ENCODE measurements at places on chromosomes 4 and X. TPM values are rescaled to one million over a fixed set of nuclear protein-coding genes. Genes with fewer than 3 reads are reported as not detected.

- H3K27me3 ChIP-seq, result no peaks in the 10 kb centered on the region
- no peaks in the 10 kb centered on the region for H3K4me1 ChIP-seq
- H3K4me3 ChIP-seq, result no peak overlapping the region
- no peak overlapping the region for H3K27ac ChIP-seq
- no peaks in the 10 kb centered on the region for H3K36me3 ChIP-seq
Observed at GRCh38 chrX:35682476-35682875, 115.7 kb upstream of the MAGEB16 start.

Gene ADH7
- not detected for total RNA-seq

- DNase-seq, result no peak
- H3K36me3 ChIP-seq, result no peaks in the 10 kb centered on the region
- H3K4me3 ChIP-seq, result no peak overlapping the region
- peaks cover 22% of the 10 kb centered on the region for H3K4me1 ChIP-seq
- no peak overlapping the region for H3K27ac ChIP-seq
- H3K27me3 ChIP-seq, result peaks cover 11% of the 10 kb centered on the region
Observed at GRCh38 chr4:74370912-74371311, 6.0 kb downstream of the EREG start.

DNA sequence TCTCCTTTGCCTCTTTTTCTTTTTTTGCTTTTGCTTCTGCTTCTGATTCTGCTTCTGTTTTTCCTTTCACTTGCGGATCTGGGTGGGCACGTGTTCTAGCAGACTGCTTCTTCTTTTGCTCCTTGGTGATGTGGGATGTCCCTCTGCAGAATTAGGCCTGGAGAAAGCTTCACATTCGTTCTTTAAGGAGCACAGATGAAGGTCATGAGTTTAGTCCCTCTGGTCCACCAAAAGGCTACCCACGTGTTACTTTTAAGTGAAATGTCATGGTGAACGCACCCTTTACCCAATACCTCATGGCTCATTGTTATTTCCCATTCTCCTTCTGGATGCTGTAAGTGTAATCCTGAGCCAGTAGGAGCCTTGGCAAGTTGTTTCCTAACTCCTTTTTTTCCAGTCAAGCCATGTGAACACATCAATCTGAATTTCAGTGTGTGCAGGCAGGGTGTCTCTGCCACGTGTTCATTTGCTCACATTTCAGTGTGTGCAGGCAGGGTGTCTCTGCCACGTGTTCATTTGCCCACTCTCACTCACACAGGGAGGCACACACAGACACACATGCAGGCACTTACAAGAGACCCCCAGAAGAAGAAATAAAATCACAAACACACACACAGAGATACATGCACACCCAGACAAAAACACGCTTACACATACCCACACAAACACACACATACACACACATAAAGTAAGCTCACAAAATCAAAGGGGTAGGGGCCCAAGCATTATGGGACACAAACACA, 36.9 kb downstream of the NBDY start:
- no peak overlapping the region for H3K4me3 ChIP-seq
- no peaks in the 10 kb centered on the region for H3K27me3 ChIP-seq
- DNase-seq, result no peak
- no peaks in the 10 kb centered on the region for H3K36me3 ChIP-seq

- no peak for DNase-seq
- H3K4me3 ChIP-seq, result no peak overlapping the region
- H3K27ac ChIP-seq, result no peak overlapping the region
- no peaks in the 10 kb centered on the region for H3K36me3 ChIP-seq
- H3K27me3 ChIP-seq, result no peaks in the 10 kb centered on the region
Observed at GRCh38 chrX:125947501-125947900, 218.6 kb downstream of the DCAF12L2 start.

GRCh38 chrX:123905332-123905731, 45.5 kb downstream of the XIAP start:
- H3K27ac ChIP-seq, result no peak overlapping the region
- H3K4me1 ChIP-seq, result no peaks in the 10 kb centered on the region

- H3K36me3 ChIP-seq, result no peaks in the 10 kb centered on the region
- no peak overlapping the region for H3K4me3 ChIP-seq
- peaks cover 25% of the 10 kb centered on the region for H3K27me3 ChIP-seq
- peaks cover 8% of the 10 kb centered on the region for H3K4me1 ChIP-seq
- no peak overlapping the region for H3K27ac ChIP-seq
Observed at GRCh38 chr4:107808572-107808971, 16.2 kb upstream of the SGMS2 start.

DNA sequence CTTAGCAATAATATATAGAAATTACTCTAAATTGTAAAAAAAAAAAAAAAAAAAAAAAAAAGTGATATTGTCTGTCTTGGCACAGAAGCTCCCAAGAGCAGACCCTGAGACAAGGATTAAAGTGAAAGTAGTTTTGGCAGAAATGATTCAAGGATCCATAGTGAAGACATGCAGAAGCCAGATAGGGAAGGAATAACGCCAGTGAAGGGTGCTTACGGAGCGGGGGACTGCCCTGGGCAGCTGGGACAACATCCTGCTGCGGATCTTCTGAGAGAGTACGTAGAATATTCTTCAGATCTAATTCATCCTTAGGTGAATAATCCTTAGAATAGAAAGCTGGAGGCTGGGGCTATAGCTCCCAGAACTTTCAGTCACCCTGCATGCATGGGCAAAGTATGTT, 39.8 kb downstream of the ARHGAP24 start:
- DNase-seq, result no peak
- H3K4me3 ChIP-seq, result no peak overlapping the region
- no peaks in the 10 kb centered on the region for H3K36me3 ChIP-seq
- peaks cover 3% of the 10 kb centered on the region for H3K4me1 ChIP-seq
- H3K27me3 ChIP-seq, result peaks cover 18% of the 10 kb centered on the region
